ENCODE measurements at places on chromosomes 13 and 19. TPM values are rescaled to one million over a fixed set of nuclear protein-coding genes. Genes with fewer than 3 reads are reported as not detected.

ZNF420 gene
- total RNA-seq = 1.8 TPM

ZNF506 gene
- 55.5 TPM for total RNA-seq

ICAM4 gene
- total RNA-seq = 2.0 TPM

DNA sequence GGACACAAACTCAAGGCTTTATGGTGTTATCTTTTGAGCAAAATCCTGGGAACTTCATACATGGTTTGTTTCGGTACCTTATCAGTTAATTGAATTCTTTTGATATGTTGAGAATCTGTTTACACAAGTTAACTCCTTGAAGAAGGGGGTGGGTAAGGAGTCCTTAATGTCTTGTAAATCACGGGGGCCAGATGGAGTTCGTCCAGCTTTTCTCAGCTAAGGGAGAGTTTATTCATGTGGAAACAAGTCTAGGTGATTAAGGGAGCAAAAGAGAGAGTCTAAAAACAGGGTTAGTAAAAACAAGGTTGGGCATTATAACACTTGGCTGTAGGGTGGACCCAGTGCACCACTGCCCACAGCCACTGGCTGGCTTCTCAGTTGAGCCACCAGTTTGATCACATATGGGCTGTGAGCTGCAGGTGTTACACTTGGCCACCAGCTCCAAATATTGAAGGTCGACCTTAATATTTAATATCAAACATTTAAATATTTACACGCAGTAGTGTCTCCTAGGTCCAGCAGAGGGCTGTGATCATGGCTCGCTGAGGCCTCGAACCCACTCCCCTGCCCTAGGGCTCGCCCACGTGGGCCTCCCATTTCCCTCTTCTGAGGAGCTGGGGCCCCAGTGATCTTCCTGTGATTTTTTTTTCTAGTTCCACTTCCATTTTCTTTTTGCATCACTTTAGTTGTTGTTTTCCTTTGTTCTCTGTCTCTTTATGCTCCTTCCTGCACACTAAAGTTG is 21.0 kb upstream of the ZNF43 start:
- no peak for DNase-seq

GRCh38 chr19:45578861-45579260 is 5.7 kb downstream of the OPA3 start:
- DNase-seq = no peak
